ENCODE measurements at places on chromosomes 7 and 10.

DNA sequence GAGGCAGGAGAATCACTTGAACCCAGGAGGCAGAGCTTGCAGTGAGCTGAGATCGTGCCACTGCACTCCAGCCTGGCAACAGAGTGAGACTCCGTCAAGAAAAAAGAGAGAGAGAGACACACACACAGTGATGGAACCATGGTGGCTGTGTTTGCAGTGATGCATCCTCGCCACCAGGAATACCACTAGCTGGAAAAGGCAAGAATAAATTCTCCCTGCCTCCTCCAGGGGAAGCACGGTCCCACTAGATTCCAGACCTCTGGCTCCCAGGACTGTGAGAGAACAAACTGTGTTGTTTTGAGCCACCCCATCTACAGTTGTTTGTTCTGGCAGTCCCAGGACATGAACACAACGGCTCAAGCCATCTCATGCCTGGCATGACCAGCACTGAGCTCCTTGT lies 320.3 kb upstream of the FOXK1 start:
- no peak for DNase-seq

DNA sequence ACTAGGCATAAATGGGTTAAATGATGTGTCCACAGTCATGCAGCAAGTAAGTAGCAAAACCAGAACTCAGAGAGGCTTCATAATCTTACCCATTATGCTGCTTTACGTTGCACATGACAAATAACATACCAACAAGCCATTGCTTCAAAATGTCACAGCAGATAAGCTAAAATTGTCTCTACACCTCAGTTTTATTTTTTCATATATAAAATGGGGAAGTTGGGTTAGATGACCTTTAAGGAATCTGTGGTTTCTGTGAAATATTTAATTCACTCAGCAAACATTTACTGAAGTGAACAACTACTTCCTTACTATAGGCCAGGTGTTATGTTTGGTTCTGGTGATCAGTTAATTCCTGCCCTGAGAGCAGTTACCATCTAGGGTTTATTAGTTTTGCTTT lies 2.2 kb upstream of the ASCC1 start:
- no peak for DNase-seq

- DNase-seq: no peak
Observed at GRCh38 chr10:86678999-86679792, 10.9 kb downstream of the LDB3 start.

DNA sequence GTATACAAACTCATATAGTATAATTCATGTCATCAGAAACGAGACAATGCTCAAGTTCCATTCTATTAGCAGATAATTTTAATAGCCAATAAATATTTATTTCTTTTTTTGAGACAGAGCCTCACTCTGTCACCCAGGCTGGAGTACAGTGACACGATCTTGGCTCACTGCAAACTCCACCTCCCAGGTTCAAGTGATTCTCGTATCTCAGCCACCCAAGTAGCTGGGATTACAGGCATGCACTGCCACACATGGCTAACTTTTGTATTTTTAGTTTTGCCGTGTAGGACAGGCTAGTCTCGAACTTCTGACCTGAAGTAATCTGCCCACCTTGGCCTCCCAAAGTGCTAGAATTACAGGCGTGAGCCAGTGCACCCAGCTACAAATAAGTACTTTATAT lies 45.7 kb downstream of the ORC5 start:
- no peak for DNase-seq

GRCh38 chr10:95741807-95742467 lies 14.0 kb upstream of the ENTPD1 start:
- no peak for DNase-seq

DNA sequence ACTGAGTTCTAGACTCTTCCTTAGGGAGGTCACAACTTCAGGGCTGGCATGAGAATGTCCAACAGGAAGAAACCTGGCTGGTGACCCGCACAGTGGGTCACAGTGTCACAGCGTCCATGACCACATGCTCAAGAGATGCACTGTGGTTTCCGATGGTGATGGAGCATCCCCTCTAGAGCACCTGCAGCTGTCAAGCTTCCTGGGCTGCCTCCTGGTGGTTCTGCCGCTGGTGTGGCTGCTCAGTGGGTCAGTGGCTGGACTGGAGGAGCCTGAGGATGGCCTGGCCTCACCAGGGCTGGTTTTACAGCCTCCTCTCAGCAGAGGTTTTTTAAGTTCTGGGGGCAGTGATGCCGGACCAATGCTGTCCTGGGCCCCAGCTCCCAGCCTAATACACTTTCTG lies 149.3 kb downstream of the SH3PXD2A start:
- DNase-seq: no peak

DNA sequence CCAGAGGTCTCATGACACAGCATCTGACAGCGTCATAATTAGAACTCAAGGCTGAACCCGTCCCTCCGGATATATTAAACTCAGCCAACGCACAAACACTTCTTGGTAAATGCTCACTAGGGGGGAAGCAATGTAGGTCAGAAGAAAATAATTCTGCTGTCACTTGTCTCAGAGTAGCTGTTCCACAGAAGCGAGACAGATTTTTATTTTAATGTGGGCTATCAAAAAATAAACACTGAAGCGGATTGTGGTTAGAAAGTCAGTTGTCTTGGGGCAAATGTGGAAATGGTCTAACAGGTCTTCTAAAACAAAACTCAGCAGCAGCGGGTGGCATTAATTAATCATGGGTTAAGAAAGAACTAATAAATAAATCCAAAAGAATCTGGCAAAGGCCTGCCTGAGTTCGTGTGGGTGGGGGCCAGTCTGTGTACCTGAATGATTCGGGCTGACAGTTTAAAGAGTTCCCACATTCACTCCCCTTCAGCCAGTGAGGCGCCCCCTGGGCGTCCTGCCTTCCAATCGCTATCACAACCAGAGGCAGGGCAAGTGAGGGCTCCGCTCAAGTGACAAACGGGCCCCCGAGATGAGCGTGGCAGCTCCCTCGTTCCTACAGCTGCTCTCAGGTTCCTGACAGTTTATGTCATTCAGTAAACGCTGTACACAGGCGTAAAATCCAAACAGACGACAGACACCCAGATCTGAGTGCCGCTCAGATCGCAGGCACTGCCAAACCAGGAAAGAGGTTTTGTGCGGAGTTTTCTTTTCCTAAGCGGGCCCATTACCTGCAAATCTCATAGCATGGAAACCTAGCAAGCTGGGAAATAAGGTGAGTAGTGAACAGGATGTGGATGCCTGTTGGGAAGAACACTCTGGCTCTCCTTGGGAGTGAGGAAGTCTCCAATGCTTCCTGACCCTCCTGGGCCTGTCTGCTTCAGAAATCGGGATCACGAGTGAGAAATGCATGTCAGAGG lies 52.9 kb downstream of the NRAP start:
- no peak for DNase-seq

GRCh38 chr10:124142006-124142739 lies 48.8 kb upstream of the CHST15 start:
- DNase-seq: no peak

GRCh38 chr10:131141645-131142516 lies 169.6 kb downstream of the TCERG1L start:
- no peak for DNase-seq

DNA sequence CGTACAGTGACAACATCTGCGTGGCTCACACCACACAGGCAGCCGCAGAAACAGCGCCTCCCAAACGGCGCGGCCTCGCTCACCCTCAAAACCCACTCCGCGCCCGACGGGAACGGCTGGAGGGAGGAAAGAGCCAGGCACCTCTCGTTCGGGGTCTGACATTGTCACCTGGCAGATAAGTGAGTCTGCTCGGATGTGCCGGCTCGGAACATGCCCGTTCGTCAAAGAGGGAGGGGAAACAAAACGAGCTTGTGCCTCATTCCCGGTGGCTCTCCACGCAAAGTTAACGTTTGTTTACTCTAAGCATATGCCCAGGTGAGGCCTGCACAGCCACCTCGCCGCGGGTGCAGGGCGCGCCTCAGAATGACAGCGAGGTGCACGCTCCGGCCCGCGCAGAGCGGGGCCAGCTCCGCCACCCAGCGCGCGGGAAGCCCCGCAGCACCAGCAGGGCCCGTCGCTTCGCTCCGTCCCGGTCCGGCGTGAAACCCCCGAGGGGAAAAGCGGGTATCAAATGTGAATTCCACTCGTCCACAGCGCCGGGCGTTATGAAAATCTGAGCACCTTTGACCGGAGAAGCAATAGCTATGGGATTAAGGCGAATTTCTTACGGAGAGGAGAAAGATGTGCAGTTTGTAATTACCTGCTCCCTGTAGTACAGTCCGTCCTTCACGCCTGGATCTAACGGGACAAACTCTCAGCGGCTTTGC lies 13.1 kb downstream of the CNPY1 start:
- DNase-seq: no peak

Data from vagina (tissue), 2 donors.